ENCODE measurements at places on chromosomes 16 and 17. TPM values are rescaled to one million over a fixed set of nuclear protein-coding genes. Genes with fewer than 3 reads are reported as not detected.

DNA sequence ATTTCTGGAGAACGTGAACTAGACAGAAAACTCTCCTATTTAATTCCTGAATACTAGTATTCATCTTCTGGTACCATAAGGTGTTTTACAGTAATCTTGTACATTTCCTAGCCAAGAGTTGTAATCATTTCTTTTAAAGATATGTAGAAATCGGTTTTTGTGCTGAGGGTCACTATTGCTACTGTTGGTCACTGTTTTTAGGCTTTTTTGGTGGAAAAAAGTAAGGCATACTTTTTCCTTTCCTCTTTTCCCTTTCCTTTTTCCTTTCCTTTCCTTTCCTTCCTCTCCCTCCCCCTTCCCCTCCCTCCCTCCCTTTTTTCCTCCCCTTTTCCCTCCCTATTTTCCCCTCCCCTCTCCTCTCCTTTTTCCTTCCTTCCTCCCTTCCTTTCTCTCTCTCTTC, 706.4 kb upstream of the GOT2 start:
- H3K4me1 ChIP-seq: no peaks in the 10 kb centered on the region
- no peak for DNase-seq
- H3K4me3 ChIP-seq: no peak overlapping the region
- no peaks in the 10 kb centered on the region for H3K27me3 ChIP-seq
- no peaks in the 10 kb centered on the region for H3K36me3 ChIP-seq

ATP1B2 gene
- total RNA-seq: 1.6 TPM

GRCh38 chr16:53756275-53756996, 52.5 kb downstream of the FTO start:
- H3K36me3 ChIP-seq: no peaks in the 10 kb centered on the region
- H3K4me1 ChIP-seq: peaks cover 37% of the 10 kb centered on the region
- no peak overlapping the region for H3K27ac ChIP-seq
- H3K27me3 ChIP-seq: no peaks in the 10 kb centered on the region

- no peak overlapping the region for H3K4me3 ChIP-seq
- no peaks in the 10 kb centered on the region for H3K36me3 ChIP-seq
- no peak overlapping the region for H3K27ac ChIP-seq
- DNase-seq: no peak
- H3K4me1 ChIP-seq: no peaks in the 10 kb centered on the region
- H3K27me3 ChIP-seq: no peaks in the 10 kb centered on the region
These were observed 19.3 kb downstream of the SPECC1 start for GRCh38 chr17:20028443-20028842.

- peaks cover 6% of the 10 kb centered on the region for H3K4me1 ChIP-seq
- no peak for DNase-seq
- no peaks in the 10 kb centered on the region for H3K27me3 ChIP-seq
- H3K4me3 ChIP-seq: no peak overlapping the region
- no peaks in the 10 kb centered on the region for H3K36me3 ChIP-seq
These were observed 52.8 kb downstream of the SOCS1 start for GRCh38 chr16:11203111-11203623.

DNA sequence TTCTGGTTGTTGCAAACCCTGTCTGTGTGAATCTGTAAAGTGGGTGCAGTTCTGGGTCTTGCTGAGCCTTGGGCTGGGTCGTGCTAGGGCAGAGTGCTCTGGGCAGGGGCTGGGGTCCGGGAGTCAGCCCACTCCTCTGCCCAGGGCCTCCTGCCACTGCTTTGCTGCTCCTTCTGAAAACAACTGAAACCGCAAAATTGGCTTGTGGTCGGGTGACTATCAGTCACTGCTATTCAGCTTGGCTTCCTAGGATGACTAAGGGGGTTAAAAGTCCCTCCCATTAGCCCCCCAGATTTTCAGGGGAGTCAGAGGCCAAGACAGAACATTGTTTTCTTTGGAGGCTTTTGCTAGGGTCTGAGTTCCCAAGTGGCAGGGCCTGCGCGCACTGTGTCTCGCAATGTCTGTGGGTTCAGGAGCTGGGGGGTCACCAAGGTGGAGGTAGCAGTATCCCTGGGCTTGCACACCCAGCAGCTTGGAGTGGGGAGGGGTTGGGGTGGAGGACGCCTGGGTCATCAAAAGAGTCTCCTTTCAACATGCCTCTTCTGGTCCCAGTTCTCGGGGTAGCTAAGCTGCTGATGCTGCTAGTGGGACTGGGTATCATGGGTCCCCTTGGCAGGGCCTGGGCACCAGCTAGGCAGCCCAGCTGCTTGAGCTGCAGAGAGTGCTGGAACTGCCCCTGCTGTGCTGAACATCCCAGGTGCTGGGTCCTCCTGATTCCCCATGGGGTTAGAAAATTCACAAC, 13.5 kb upstream of the TBX21 start:
- no peak overlapping the region for H3K4me3 ChIP-seq
- H3K27ac ChIP-seq: no peak overlapping the region

DNA sequence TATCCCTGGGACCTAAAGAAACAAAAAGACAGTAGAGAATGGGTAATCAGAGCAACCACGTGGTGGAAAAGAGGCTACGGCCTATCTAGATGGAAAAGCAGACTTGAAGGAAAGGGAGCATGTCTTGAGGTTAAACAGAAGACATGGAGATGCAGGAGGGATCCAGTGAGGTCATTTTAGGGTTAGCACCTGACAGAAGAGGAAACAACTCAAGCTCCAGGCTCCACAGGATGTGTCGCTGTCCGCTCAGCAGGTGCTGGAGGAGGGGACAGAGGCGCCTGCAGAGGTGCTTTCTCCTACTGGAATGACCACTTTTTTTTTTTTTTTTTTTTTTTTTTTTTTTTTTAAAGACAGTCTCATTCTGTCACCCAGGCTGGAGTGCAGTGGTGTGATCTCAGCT, 47.5 kb upstream of the CLEC3A start:
- no peaks in the 10 kb centered on the region for H3K36me3 ChIP-seq
- H3K27ac ChIP-seq: no peak overlapping the region
- no peak overlapping the region for H3K4me3 ChIP-seq
- no peaks in the 10 kb centered on the region for H3K4me1 ChIP-seq
- H3K27me3 ChIP-seq: peaks cover 27% of the 10 kb centered on the region

- DNase-seq: no peak
- H3K36me3 ChIP-seq: no peaks in the 10 kb centered on the region
- peaks cover 5% of the 10 kb centered on the region for H3K4me1 ChIP-seq
These were observed 291.6 kb upstream of the TNRC6C start for GRCh38 chr17:77666881-77667395.

- H3K4me1 ChIP-seq: no peaks in the 10 kb centered on the region
- no peak overlapping the region for H3K27ac ChIP-seq
- H3K36me3 ChIP-seq: no peaks in the 10 kb centered on the region
- H3K4me3 ChIP-seq: no peak overlapping the region
These were observed 187.5 kb upstream of the FOXF1 start for GRCh38 chr16:86322806-86323205.

MYO15A gene
- 0.39 TPM for total RNA-seq

GRCh38 chr16:61969077-61969382, 67.2 kb downstream of the CDH8 start:
- no peak overlapping the region for H3K27ac ChIP-seq
- no peaks in the 10 kb centered on the region for H3K27me3 ChIP-seq
- H3K36me3 ChIP-seq: no peaks in the 10 kb centered on the region
- no peak for DNase-seq
- no peaks in the 10 kb centered on the region for H3K4me1 ChIP-seq
- no peak overlapping the region for H3K4me3 ChIP-seq

DNA sequence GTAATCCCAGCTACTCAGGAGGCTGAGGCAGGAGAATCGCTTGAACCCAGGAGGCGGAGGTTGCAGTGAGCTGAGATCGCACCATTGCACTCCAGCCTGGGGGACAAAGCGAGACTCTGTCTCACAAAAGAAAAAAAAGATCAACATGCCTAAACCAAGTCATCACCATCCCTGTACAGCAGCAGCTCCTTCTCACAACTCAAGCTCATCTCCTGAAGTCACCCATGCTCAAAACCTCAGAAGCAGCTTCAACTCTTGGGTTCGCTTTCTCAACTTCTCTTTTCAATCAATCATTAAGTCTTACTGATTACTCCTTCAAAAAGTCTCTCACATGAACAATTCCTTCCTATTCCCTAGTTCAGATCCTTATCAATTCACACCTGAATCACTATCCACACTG, 31.3 kb downstream of the PHLPP2 start:
- DNase-seq: no peak
- no peak overlapping the region for H3K4me3 ChIP-seq
- H3K36me3 ChIP-seq: peaks cover 26% of the 10 kb centered on the region
- no peak overlapping the region for H3K27ac ChIP-seq

Data from esophagus muscularis mucosa (tissue), 4 donors.